Renal cortical epithelial cell (primary cell): ENCODE measurements at places on chromosomes 4 and X. TPM values are rescaled to one million over a fixed set of nuclear protein-coding genes. Genes with fewer than 3 reads are reported as not detected.

DNA sequence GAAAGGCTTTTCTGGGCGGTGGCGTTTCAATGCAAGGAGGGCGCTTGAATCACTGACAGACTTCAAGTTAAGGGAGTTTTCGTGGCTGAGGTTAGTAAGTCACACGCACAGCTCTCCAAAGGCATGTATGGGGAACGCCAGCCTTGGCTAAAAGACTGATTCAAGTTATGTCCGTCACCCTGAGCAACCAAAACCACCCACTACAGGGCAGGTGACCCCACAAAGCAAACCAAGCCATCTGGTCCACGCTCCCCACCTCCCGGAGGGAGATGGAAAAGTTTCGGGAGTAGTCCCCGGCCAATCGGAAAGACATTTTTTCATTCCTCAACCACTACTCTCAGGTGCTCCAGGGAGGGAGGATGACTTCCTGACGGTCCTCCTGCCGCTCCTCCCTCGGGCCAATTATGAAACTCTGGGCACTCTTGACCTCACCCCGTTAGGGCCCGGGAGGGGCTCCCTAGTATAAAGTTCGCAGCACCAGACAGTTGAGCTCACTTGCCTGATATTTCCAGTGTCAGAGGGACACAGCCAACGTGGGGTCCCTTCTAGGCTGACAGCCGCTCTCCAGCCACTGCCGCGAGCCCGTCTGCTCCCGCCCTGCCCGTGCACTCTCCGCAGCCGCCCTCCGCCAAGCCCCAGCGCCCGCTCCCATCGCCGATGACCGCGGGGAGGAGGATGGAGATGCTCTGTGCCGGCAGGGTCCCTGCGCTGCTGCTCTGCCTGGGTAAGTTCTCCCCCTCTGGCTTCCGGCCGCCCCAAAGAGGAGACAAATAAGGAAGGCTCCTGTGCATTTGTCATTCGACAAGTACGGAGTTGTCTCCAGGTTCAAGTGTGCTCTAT lies at the start of gene EREG:
Gene EREG, plus strand, starts transcription at position 494 of the 840 bp plus-strand sequence. Its CDS starts 164 bp downstream, at position 658.
- DNase-seq: peak; percentile 71

GRCh38 chr4:117907646-117908045 lies 126.6 kb upstream of the NDST3 start:
- no peak for DNase-seq

- DNase-seq: no peak
Observed at GRCh38 chr4:146443525-146443924, 78.2 kb downstream of the SLC10A7 start.

DNA sequence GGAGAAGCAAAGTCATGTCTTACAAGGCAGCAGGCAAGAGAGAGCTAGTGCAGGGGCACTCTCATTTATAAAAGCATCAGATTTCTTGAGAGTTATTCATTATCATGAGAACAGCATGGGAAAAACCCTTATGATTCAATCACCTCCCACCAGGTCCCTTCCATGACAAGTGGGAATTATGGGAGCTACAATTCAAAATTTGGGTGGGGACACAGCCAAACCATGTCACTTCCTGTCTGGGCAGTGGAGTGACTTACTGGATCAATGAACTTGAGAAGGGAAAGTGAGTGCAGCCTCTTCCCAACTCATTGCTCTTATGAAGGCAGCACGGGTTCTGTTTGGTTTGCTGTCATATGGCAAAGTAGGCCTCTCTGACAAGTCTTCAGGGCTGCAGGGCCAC lies 261.8 kb upstream of the TAPT1 start:
- peak; percentile 16 for DNase-seq

DNA sequence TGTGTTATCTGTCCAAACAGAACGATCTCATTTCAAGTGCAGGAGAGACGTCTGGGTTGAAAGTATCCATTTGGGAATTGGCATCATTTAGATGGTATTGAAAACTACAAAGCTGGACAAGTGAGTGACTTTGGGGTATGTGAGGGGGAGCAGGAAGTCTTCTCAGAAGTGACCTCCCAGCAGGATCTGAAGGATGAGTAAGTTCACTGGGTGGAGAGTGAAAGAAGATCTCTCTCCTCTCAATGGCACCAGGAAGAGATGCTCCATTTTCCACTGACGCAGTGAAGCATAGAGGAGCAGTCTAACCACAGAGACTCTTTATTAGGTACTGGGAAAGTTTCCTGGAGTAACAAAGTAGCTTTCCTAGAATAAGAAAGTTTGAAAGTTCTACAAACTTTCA lies 161.0 kb downstream of the CPE start:
- DNase-seq: peak; percentile 14

CCNA2 gene
- 2.5 and 43.2 TPM in 2 replicates for total RNA-seq

DNA sequence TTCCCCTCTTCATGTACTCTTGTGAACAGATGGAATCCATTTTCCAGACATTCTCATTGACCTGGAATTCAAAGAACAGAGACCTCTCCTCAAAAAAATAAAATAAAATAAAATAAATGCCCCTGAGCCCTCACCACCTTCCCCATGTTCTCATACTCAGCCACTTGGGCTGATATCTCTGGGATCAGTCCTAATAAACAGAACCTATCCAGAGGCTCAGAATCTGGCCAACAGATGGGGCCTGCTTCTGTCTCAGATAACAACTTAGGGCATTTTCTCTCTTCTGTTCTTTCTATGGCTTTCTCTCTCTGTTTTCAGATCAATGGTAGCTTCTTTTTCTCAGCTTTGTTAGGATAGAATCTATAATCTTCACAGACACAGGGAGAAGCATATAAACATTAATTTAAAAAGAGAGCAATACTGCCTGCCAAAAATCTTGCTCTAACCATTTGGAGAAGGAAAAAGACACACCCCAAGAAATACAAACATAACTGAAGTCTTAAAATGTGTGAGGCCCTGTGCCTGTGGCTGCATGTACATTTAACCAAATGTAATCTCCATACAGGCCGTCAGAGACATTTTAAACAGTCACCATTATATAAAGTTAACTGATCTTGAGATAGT lies 907.1 kb downstream of the FAT4 start:
- no peak for DNase-seq

- peak; percentile 31 for DNase-seq
Observed at GRCh38 chr4:77805840-77806239, 13.3 kb downstream of the CNOT6L start.

DNA sequence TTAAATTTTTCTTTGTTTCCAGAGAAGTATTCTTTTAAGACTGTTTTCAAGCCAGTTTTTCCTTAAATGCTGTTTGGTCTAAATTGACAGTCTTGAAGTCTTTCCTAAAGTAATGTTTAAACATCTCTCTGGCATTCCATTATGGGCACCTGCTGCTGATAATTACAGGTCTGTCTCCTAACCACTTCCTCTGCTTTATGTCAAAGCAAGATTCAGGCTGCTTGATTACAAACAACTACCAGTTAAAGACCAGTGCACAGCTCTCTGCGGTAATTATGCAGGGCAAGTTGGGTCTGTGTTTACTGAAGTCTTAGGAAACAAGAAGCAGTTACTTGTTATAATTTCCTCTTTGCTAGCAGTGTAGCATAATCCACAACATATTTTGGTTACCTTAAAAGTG lies 17.6 kb downstream of the UNC5C start:
- peak; percentile 24 for DNase-seq

DNA sequence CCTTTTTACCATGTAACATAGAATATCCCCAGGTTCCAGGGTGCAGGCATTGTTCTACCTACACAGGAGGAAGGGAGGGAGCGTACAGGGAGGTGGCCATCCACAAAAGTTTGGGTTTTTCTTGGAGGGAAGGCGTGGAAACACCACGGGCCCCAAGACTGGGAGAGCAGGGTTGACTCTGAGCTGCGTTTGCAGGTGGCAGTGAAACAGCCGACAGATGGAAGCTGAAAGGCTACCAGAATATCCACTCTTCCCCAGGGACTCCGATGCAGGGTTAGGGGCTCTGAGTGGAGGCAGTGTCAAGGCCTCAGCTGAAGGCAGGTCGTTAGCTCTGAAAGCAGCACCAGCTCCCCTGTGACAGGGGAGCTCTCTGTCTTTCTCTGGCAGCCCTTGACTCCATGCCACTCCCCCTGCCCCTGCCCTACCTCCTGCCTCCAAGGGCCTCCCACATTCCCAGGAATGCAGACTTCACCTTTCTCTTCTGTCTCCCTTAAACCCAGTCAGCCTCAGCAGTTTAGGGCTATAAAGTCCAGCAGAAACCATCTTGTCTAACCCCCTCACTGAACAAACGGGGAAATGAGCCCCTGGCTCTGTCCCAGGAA lies 14.0 kb upstream of the GLOD5 start:
- no peak for DNase-seq

DNA sequence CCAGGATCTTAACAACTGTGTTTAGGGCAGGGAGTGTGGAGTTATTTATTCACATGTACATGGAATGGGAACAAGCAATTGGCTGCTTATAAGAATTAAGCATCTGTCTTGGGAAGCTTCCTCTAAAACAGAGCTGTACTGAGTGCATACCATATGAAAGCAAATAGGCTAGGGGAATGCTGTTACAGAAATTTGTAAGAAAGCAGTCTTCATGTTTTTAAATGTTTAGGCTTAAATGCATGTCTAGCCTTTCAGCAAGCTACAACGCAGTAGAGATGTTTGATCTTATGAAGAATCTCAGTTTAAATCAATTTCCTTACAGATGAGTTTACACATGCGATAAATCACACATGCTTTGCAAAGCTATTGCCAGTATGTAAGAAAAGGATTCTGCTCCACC lies 123.1 kb upstream of the MID1 start:
- DNase-seq: no peak

- no peak for DNase-seq
Observed at GRCh38 chr4:171718665-171719064, 94.5 kb upstream of the GALNTL6 start.

UTP3 gene
- total RNA-seq: 15.1 and 47.4 TPM in 2 replicates

DNA sequence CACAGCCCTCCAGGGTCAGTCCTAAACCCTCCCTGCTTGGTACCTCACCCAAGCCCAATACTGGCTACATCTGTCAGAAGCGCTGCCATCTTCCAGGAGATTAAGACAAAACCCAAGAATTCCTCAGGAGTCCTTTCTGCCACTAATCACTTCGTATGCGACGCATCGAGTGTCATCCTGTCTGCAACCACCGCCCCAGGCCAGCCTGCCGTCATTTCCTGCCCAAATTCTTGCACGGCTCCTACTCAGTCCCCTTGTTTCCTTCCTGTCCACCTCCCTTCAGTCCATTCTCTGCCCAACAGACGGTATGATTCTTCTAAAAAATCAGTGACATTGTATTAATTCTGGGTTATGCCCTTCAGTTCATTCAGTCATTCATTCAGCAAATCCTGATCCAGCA lies 113.6 kb downstream of the NFKB1 start:
- DNase-seq: no peak

ZFP42 gene
- total RNA-seq: 0.10 and 0.17 TPM in 2 replicates

MXRA5 gene
- total RNA-seq: 0.17 and 6.0 TPM in 2 replicates
